Muscle of arm (tissue), 14 donors: ENCODE measurements at places on chromosomes 6 and 20.

GRCh38 chr6:85574932-85575598 lies 18.6 kb downstream of the SNX14 start:
- DNase-seq, result no peak

- no peak for DNase-seq
Observed at GRCh38 chr6:166334878-166335277, 7.5 kb downstream of the SFT2D1 start.

- no peak for DNase-seq
Observed at GRCh38 chr6:170128346-170128745, 162.5 kb downstream of the DLL1 start.

- DNase-seq, result no peak
Observed at GRCh38 chr6:103874575-103874974, 985.1 kb downstream of the HACE1 start.

GRCh38 chr6:135170849-135171248 lies 10.3 kb upstream of the MYB start:
- DNase-seq, result no peak

DNA sequence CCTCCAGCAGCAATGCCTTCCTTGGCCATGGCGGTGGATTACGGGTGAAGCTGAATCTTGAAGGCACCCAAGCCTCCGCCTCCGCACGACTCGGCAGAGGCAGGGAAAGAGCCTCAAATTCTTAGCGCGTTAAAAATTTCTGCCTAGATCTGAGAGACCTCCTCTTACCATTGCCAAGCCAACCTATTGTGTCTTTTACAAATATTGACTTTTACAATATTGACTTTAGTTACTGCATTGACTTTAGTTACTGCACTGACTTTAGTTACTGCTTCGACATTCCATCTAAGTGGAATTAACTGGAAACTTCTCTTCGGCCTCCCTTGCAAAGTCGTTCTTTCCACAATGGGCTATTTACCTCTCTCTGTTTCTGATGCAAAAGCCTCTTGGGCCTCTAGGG lies 13.8 kb upstream of the AKAP12 start:
- DNase-seq, result no peak

GRCh38 chr6:20769631-20770030 lies 235.4 kb downstream of the CDKAL1 start:
- DNase-seq, result no peak

DNA sequence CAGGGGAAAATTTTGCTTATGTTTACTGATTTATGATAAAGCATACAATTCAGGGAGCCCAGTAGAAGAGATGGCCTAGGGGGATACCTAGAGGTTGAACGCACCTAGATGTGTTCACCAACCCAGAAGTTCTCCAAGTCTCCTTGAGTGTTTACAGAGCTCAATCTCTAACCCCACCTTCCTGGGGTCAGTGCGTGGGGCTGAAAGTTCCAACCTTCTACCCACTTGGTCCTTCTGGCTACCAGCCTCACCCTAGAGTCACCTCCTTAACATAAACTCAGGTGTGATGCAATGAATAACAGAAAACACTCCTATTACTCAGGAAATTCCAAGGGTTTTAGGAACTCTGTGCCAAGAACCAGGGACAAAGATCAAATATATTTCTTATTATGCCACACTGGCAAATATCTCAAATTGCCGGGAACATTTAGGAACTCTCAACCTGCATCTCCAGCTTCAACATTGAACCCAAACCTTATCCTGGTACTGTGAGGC lies 26.4 kb downstream of the AFG1L start:
- DNase-seq, result no peak

- DNase-seq, result no peak
Observed at GRCh38 chr6:75386050-75386770, 101.6 kb upstream of the TMEM30A start.

- no peak for DNase-seq
Observed at GRCh38 chr6:142744836-142745235, 200.1 kb downstream of the HIVEP2 start.

DNA sequence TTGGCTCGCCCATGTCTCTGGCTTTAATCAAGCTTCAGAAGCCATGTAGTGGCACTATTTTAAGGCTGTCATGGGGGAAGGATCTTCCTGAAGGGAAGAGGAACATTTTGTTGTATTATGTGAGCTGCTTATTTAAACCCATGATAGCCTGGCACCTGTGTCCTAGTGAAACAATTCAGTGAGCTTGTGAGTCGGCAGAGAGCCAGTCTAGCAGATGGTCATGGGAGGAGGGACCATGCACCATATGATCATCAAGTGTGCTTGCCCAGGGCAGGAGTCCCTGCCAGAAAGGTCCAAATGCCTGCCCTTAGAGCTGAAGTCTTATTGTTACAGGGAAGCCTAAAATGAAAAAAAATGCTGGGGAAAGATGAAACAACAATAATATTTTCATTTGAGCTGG lies 132.9 kb downstream of the PRDM13 start:
- DNase-seq, result peak; percentile 1

- no peak for DNase-seq
Observed at GRCh38 chr6:106155219-106155830, 69.2 kb downstream of the PRDM1 start.

GRCh38 chr6:88989215-88989614 lies 25.8 kb upstream of the RNGTT start:
- DNase-seq, result no peak

DNA sequence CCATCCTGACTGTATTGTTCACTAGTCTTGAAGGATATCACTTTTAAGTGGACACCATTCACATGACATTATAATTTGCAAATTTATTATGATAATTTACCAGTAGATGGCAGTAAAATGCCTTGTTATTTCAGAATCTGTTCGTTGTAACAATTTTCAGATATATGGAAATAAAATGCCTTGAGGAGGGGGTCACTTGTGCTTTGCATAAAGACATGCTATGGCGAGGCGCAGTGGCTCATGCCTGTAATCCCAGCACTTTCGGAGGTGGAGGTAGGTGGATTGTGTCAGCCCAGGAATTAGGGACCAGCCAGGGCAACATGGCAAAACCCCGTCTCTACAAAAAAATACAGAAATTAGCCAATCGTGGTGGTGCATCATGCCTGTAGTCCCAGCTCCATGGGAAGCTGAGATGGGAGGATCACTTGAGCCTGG lies 9.0 kb upstream of the NCOA6 start:
- peak; percentile 15 for DNase-seq

DNA sequence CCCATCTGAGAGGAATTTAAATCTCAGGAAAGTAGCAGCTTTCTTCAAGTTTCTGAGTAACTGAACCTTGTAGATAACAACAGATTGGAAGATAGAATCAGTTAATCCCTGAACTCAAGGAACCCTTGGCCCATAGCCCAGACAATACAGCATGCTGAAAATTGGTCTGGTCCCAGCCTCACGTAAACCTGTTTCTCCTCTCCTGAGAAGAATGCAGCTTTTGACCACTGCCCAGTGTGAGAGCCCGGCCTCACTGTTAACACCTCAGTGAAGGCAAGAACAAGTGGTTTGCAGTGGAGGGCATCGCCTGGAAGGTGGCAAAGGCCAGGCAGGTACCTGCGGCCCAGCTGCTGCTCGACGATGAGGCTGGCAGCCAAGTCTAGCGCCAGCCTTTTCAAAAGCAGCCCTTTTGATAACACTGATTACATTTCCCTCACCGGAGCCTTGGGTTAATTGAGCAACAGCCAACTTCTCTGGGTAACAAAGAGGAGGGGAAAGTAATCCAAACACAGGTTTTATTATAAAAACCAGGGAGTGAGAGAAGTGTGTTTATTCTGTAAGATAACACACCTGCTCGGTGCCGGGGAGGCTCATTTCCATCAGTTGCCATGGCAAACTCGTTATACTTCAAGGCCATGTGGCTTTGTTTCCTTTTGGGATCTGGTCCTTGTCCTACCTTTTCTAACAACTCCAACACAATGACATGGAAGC lies 54.0 kb downstream of the TRAF3IP2 start:
- no peak for DNase-seq

- DNase-seq, result no peak
Observed at GRCh38 chr6:52972989-52973388, 22.1 kb downstream of the GSTA4 start.

DNA sequence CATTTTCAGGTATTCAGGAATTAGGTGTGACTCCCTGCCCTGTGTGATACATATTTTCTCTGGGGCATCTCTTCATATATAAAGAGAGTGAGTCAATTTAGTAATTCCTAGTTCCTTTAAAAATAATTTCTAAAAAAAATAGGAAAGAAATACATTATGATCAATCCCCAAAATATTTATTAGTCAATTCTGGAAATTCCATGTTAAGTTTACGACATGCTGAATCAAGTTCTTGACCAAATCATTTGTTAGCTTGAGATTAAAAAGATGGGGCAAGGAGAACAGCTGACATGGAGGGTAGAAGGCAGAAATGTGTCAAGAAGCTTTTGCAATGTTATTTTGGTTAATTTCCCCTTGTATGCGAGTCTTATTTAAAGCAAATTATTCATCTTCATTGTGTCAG lies 22.7 kb upstream of the PRDM1 start:
- no peak for DNase-seq

DNA sequence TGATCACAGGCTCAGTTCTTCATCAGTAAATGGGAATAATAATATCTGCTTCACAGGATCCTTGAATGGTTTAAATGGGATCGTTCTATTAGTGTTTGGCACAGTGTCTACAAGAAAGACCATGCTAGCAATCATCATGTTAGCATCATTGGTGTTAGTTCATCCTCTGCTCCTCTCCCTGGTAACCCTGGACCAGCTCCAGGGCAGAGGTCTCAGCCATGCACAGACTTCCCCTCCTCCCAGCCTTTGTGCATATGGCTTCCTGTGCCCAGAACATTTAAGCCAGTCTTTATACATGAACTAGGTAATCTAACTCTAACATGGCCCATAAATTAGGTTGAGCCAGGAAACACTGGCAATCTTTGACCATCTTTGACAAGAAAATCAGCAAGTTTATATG lies 180.2 kb downstream of the EPM2A start:
- no peak for DNase-seq

GRCh38 chr20:20552076-20552475 lies 160.4 kb downstream of the RALGAPA2 start:
- no peak for DNase-seq

- DNase-seq, result no peak
Observed at GRCh38 chr6:82088978-82089771, 158.4 kb downstream of the IBTK start.

DNA sequence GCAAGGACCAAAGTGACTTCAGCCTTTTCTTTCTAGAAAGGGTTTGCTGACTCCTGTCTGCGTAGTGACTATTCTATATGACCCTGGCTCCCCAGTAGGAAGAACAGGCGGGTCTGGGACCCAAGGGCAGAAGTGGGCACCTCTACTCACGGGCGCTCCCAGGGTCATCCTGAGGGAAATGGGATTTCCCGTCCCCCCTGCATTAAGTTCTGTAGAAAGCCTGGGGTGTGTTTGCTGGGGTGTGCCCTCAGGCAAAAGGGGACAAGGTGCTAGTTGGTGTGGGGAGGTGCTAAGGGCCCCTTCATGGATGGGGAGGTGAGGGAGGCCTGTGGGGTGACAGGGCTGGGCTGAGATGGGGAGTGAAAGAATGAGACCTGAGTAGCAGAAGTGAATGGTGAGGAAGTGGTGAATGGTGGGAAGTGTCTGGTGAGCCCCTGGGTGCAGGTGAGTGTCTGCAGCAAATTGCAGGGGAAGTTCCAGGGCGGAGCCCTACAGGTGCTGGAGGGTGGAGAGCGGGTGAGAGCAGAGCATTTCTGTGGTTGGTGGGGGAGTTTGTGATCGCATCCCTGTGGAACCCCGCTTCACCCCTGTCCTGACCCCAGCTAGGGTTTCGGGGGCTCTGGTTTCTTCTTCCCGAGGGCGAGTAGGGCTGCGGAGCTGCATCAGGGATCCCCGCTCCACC lies 21.1 kb downstream of the RAET1L start:
- no peak for DNase-seq

DNA sequence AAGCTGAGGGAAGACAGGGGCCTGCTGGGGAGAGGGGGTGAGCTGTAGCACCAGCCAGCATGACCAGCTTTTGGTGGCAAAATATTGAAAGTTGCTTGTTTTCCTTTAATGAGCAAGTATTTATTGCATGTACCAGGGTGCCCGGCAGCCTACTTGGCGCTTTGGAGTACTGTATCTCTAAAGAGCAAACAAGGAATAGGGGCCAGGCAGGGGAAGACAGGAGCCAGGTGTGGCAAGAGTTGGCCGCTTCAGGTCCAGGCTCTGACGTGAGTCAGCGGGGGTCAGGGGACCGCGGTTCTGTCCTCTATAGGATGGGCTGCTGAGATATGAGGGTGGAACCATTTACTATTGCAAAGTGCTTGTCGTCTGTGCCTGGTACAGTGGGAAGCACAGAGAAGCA lies 63.1 kb downstream of the PSMG4 start:
- no peak for DNase-seq

GRCh38 chr6:29071831-29072723 lies 15.0 kb downstream of the OR2B3 start:
- no peak for DNase-seq

DNA sequence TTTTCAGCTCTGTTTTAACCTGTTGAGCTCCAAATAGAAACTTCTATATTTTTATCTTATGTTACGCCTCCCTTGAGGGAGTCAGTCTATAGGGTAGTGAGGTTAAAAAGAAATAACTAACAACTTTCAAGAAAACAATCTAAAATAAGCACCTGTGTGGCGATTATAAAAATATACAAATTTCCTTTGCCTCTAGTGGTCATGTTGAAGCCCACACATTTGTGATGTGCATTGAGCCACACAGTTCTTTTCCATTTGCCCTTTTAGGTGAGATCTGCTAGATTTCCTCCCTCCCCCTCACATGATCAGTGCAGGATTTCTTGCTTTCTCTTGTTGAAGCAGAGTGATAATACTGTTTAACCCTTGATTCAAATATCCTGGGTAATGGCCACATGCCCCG lies 84.2 kb downstream of the MYB start:
- no peak for DNase-seq

GRCh38 chr20:49385465-49385864 lies 97.0 kb downstream of the KCNB1 start:
- DNase-seq, result no peak

DNA sequence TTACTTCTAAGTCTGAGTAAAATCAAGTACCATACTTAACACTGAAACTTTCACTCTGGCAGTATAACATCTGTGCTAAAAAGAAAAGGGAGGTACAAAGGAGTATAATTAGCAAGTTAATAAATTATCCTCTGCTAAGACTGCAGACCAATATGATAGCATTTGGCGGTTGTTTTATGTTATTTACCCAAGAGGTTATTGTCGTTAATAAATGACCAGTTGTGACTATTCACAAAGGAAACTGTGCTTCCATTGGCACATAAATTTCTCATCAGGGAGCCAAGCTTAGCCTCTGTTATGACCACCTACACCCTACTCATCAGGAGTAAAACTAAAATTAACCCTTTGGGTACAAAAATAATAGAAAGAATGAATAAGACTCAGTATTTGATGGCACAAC lies 86.5 kb downstream of the CRYBG1 start:
- DNase-seq, result no peak

DNA sequence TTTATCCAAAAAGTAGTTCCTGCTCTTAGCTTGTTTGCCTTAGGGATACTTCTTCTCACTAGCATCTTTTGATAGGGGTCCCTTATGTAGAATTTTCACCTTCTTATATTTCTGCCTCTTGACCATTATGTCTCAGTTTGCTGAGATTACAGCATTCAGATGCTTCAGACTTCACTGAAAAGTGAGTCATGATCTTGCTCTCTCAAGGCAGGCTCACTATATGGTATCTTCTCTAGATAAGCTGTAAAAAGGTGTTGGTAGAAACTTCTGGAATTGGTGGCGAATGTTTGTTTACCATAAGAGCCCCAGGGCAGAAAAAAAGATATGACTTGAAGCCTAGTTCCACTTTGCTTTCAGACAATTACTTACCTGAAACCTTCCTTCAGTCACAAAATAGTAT lies 19.7 kb downstream of the GTPBP2 start:
- DNase-seq, result no peak
